ENCODE measurements at places on chromosomes 5 and 9. TPM values are rescaled to one million over a fixed set of nuclear protein-coding genes. Genes with fewer than 3 reads are reported as not detected.

- no peak overlapping the region for H3K4me3 ChIP-seq
- no peak for DNase-seq
- H3K27me3 ChIP-seq: no peaks in the 10 kb centered on the region
- no peaks in the 10 kb centered on the region for H3K4me1 ChIP-seq
- H3K27ac ChIP-seq: no peak overlapping the region
- H3K36me3 ChIP-seq: no peaks in the 10 kb centered on the region
Measured at GRCh38 chr9:123089040-123089439, 55.6 kb downstream of the GPR21 start.

DNA sequence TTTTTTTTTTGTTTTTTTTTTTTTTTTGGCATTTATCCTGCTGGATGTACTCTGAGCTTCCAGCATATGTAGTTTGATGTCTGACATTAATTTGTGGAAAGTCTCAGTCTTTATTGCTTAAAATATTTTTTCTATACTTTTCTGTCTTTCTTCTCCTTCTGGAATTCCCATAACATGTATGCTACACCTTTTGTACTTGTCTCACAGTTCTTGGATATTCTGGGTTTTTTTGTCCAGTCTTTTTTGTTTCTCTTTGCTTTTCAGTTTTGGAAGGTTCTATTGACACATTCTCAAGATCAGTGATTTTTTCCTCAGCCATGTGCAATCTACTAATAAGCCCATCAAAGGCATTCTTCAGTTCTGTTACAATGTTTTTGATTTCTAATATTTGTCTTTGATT lies 19.4 kb upstream of the RFK start:
- H3K4me3 ChIP-seq: no peak overlapping the region
- no peak overlapping the region for H3K27ac ChIP-seq
- DNase-seq: no peak
- H3K36me3 ChIP-seq: no peaks in the 10 kb centered on the region

- no peaks in the 10 kb centered on the region for H3K27me3 ChIP-seq
- no peaks in the 10 kb centered on the region for H3K36me3 ChIP-seq
- no peak for DNase-seq
Measured at GRCh38 chr5:141692533-141692888, 10.5 kb upstream of the ARAP3 start.

GRCh38 chr5:1840741-1841521 lies 39.7 kb downstream of the NDUFS6 start:
- no peaks in the 10 kb centered on the region for H3K36me3 ChIP-seq
- no peaks in the 10 kb centered on the region for H3K27me3 ChIP-seq
- H3K4me3 ChIP-seq: no peak overlapping the region
- no peaks in the 10 kb centered on the region for H3K4me1 ChIP-seq
- H3K27ac ChIP-seq: no peak overlapping the region

DNA sequence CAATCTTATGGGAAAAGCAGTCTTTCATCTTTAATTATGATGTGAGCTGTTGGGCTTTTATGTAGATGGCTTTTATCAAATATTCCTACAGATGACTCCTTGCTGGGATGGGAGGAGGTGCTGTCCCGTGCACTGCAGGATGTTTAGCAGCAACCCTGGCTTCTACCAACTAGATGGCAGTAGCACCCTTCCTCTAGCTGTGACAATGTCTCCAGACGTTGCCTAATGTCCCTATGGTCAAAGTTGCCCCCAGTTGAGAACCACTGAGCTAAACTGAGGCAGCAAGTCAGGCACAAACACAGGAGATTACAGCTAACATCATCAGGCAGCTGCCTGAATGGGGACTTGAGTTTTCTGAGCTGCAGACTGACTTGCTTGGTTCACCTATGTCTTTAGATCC lies 401.9 kb upstream of the PDE4D start:
- no peak overlapping the region for H3K27ac ChIP-seq
- no peak overlapping the region for H3K4me3 ChIP-seq
- H3K36me3 ChIP-seq: no peaks in the 10 kb centered on the region

GRCh38 chr9:5983042-5983441 lies 32.4 kb downstream of the RANBP6 start:
- no peak overlapping the region for H3K27ac ChIP-seq
- H3K36me3 ChIP-seq: no peaks in the 10 kb centered on the region
- no peaks in the 10 kb centered on the region for H3K4me1 ChIP-seq

DNA sequence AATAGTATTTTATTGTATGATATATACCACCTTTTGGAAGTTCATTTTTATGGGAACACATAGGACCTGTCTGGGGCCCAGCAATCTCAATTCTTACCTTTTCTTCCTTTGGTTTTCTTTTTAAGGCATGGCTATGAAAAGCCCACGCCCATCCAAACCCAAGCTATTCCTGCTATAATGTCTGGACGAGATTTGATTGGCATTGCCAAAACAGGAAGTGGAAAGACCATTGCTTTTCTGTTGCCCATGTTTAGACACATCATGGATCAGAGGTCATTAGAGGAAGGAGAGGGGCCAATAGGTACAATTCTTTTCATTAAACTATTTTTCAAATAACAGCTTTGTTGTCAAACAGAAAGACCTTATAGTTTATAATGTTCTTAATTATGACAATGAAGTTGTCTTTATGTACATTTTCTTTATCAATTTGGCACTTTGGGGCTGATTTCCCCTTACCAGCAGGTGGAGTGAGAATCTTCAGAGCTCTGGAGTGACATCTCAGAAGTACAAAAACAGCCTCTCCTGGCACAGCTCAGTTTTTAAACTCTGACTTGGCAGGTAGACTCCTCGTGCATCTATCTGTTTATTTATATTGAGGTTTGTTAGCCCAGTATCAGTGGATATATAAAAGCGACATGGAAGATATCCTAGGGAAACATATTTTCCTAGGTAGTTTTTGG lies 25.8 kb downstream of the DDX46 start:
- no peak overlapping the region for H3K27ac ChIP-seq
- H3K36me3 ChIP-seq: no peaks in the 10 kb centered on the region
- no peak overlapping the region for H3K4me3 ChIP-seq
- no peak for DNase-seq
- no peaks in the 10 kb centered on the region for H3K27me3 ChIP-seq

GRCh38 chr5:60458666-60459065 lies 241.3 kb downstream of the DEPDC1B start:
- no peaks in the 10 kb centered on the region for H3K4me1 ChIP-seq
- no peak overlapping the region for H3K27ac ChIP-seq
- no peaks in the 10 kb centered on the region for H3K27me3 ChIP-seq

DNA sequence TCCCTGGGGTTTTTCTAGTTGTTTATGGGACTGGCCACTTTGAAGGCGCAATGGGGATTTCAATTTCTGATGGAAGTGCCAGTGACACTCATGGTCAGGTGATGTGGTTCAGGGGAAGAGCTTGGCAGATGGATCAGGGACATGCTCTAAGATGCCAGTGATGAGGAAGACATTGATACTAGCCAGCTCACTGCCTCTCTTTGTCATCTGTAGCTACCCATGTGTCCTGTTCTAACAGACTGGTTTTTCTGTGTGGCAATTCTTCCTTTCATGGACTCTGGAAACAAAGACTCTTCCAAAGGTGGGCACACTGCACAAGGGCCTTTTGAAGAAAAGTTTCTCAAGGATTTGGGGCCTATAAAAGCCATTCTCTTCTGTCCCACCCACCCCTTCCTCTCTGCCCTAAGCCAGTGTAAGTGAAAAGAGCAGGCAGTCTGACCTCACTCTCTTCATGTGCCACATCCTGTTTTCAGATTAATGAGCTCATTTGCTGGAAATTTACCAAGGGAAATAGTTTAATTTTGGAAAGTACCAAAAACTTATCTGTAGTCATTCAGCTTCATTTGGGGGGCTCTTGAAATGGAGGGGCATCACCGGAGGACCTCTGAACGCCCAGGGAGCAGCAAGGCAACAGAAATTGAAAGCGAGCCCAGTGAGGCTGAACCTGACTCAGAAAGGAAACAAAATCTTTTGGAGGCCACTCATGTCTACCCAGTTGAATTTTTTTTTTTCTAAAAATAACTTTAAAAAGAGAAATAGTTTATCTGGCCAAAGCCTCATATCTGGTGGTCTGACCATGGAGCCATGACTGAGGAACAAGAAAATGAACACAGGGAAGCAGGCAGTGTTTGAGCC lies 4.9 kb upstream of the TRAF1 start:
- peaks cover 15% of the 10 kb centered on the region for H3K4me1 ChIP-seq
- H3K27me3 ChIP-seq: no peaks in the 10 kb centered on the region
- no peak for DNase-seq
- H3K4me3 ChIP-seq: no peak overlapping the region
- no peaks in the 10 kb centered on the region for H3K36me3 ChIP-seq

DNA sequence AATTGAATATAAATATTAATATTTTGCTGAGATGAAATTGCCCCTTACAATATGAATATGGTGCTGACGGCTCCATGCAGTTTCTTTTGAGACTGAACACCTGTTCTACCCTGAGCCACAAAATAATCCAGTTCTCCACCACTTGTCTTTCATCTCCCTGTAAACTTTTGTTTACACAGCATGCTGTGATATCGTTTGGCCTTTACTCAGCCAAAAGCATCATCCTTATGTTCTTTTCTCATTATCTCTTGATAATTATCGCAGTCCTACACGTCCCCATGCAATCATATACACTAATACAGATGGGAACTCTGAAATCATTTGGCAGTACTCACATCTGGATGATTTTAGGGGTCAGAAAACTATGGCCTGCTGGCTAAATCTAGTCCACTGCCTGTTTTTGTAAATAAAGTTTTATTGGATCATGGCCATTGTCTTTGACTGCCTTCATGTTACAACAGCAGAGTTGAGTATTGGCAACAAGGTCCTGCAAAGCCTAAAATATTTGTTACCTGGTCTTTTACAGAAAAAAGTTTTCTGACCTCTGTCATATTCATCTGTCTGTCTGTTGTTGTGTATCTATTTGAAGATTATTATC lies 53.3 kb downstream of the AOPEP start:
- no peaks in the 10 kb centered on the region for H3K4me1 ChIP-seq
- H3K4me3 ChIP-seq: no peak overlapping the region
- no peak for DNase-seq
- no peaks in the 10 kb centered on the region for H3K27me3 ChIP-seq
- no peaks in the 10 kb centered on the region for H3K36me3 ChIP-seq

DNA sequence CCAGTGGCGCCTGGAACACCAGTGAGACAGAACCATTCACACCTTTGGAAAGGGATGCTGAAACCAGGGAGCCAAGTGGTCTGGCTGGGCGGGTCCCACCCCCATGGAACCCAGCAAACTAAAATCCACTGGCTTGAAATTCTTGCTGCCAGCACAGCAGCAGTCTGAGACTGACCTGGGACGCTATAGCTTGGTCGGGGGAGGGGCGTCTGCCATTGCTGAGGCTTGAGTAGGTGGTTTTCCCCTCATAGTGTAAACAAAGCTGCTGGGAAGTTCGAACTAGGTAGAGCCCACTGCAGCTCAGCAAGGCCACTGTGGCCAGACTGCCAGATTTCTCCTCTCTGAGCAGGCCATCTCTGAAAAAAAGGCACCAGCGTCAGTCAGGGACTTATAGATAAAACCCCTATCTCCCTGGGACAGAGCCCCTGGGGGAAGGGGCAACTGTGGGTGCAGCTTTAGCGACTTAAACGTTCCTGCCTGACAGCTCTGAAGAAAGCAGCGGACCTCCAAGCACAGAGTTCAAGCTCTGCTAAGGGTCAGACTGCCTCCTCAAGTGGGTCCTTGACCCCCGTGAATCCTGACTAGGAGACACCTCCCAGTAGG lies 42.0 kb upstream of the FKTN start:
- no peaks in the 10 kb centered on the region for H3K27me3 ChIP-seq
- no peak overlapping the region for H3K27ac ChIP-seq
- H3K36me3 ChIP-seq: no peaks in the 10 kb centered on the region

- H3K27ac ChIP-seq: no peak overlapping the region
- no peak overlapping the region for H3K4me3 ChIP-seq
- DNase-seq: no peak
- no peaks in the 10 kb centered on the region for H3K36me3 ChIP-seq
- H3K4me1 ChIP-seq: no peaks in the 10 kb centered on the region
Measured at GRCh38 chr5:128736553-128736952, 198.5 kb upstream of the FBN2 start.

GRCh38 chr9:79731171-79731890 lies 159.6 kb downstream of the TLE4 start:
- no peaks in the 10 kb centered on the region for H3K27me3 ChIP-seq
- H3K4me3 ChIP-seq: no peak overlapping the region
- no peak overlapping the region for H3K27ac ChIP-seq
- DNase-seq: no peak
- H3K36me3 ChIP-seq: no peaks in the 10 kb centered on the region

UBE2B gene
- total RNA-seq: 46.1 TPM

FOXI1 gene
- not detected for total RNA-seq

TRPM3 gene
- 4.5 TPM for total RNA-seq

ICE1 gene
- 23.2 TPM for total RNA-seq

NIPAL4 gene
- total RNA-seq: 0.14 TPM

OCLN gene
- 3.9 TPM for total RNA-seq

ACER2 gene
- total RNA-seq: 2.8 TPM

HTR1A gene
- total RNA-seq: 11.7 TPM

FOXD4 gene
- not detected for total RNA-seq

CFAP90 gene
- 0.88 TPM for total RNA-seq
